ENCODE measurements at places on chromosomes 13 and 19. TPM values are rescaled to one million over a fixed set of nuclear protein-coding genes. Genes with fewer than 3 reads are reported as not detected.

The IL17D gene
- total RNA-seq, result 0.32 TPM

DNA sequence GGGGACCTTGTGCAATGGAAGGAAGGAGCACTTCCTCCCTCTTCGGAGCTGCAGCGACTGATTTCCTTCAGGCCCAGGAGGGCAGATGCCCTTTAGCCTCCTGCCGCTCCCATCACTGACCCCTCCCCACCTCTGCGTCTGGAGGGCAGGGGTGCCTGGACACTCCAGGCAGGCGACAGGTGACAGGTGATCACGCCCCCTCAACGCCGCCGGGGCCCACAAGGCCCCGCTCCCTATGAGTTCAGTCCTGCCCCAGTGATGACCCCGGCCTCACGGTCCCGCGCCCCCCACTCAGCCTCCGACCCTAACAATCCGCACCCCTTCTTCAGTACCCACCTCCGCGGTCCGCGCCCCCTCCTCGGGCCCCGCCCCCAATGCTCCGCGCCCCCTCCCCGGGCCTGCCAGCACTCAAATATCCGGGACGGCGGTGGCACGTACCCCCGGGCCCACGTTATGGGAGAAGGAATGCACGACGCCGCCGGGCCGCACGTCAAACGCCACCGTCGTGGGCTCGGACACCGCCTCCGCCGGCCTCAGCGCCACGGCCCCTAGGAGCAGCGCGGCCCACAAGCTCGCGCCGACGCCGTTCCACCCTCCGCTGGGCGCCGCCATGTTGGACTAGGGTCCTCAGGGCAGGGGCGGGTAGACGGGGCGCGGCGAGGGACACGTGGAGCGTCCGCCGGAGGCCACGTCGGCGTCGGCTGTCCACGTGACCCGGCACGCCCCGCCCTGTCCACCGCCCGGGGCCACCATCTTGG is at the start of gene MYDGF:
Gene MYDGF, minus strand, starts transcription at position 620 of the 758 bp plus-strand sequence. Its CDS starts 8 bp downstream, at position 612.
- peak within 1 kb of the TSS; percentile 65 for H3K4me3 ChIP-seq
- peak; percentile 93 for DNase-seq
- H3K4me1 ChIP-seq, result peaks cover 10% of the 10 kb centered on the region
- H3K27ac ChIP-seq, result peak within 1 kb of the TSS; percentile 81

DNA sequence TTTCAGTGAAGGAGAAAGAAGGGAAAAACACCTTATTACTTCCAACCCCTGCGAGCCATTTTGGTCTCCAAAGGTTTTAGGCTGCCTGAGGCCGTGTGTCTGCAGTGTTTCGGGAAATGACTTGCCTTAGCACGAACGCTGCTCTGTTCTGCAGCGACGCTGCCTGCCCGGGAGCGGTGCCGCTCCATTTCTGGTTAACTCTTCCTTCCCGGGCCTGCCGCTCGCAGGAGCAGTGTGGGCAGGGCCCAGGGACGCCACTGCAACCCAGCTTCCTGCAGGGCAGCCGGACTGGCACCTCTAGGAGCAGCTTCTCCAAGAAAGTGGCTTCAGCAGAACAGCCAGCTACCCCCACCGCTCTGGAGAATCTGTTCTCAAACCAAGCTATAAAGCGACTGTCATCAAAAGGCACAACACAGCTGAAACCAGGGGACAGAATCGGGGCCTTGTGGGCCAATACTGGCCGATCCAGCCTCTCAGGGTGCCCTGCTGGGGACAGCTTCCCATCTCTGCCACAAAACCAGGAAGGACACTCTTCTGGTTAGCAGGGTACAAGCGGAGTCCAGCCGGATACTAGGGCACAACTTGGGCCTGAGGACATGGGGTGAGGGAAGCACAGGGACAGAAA is 72.2 kb downstream of the KCTD15 start:
- H3K27me3 ChIP-seq, result no peaks in the 10 kb centered on the region
- H3K4me3 ChIP-seq, result no peak overlapping the region
- no peaks in the 10 kb centered on the region for H3K4me1 ChIP-seq
- no peak overlapping the region for H3K27ac ChIP-seq

- no peaks in the 10 kb centered on the region for H3K27me3 ChIP-seq
- no peaks in the 10 kb centered on the region for H3K4me1 ChIP-seq
- no peak overlapping the region for H3K4me3 ChIP-seq
- no peak overlapping the region for H3K27ac ChIP-seq
- DNase-seq, result no peak
These were observed 600.6 kb downstream of the SLITRK1 start for GRCh38 chr13:83281654-83282053.

DNA sequence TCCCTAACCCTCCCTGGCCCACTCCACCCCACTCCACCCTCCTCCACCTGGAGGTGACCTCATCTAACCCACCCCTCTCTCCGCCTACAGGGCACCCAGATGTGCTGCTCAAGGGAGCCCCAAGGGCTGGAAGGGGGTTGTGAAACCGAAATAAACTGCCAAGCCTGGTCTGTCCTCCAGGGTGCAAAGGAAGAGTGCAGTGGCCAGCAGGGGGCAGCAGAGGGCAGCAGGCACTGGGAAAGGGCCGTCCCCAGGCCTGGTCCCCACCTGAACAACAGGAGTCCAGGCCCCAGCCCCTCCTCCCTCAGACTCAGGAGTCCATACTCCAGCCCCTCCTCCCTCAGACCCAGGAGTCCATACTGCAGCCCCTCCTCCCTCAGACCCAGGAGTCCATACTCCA is 8.4 kb upstream of the BCAM start:
- no peaks in the 10 kb centered on the region for H3K36me3 ChIP-seq
- no peaks in the 10 kb centered on the region for H3K4me1 ChIP-seq
- no peaks in the 10 kb centered on the region for H3K27me3 ChIP-seq
- no peak overlapping the region for H3K27ac ChIP-seq
- H3K4me3 ChIP-seq, result no peak overlapping the region
- peak; percentile 71 for DNase-seq

DNA sequence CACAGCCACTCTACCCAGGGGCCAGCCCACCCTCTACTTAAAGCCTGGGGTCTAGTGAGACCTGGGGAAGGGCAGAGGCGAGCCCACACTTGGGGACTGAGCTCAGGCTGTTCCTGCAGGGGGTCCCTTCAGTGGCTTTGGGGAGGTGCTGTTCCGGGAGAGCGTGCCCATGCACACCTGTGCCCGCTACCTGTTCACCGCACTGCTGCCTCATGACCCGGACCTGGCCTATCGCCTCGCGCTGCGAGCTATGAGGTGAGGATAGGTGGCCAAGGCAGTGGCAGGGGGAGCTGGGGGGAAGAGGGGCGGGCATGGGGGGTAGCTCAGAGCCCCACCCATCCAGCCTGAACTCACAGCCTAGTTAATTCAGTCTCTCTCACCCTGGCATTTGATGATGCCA is 24.0 kb downstream of the ZSWIM4 start:
- peaks cover 10% of the 10 kb centered on the region for H3K36me3 ChIP-seq
- H3K27ac ChIP-seq, result no peak overlapping the region
- H3K27me3 ChIP-seq, result no peaks in the 10 kb centered on the region
- H3K4me1 ChIP-seq, result no peaks in the 10 kb centered on the region
- no peak overlapping the region for H3K4me3 ChIP-seq
- no peak for DNase-seq

- no peak for DNase-seq
- H3K27me3 ChIP-seq, result no peaks in the 10 kb centered on the region
- no peak overlapping the region for H3K4me3 ChIP-seq
- no peak overlapping the region for H3K27ac ChIP-seq
These were observed 31.7 kb upstream of the C1QTNF9B start for GRCh38 chr13:23928985-23929384.

The RLN3 gene
- not detected for total RNA-seq

GRCh38 chr19:10918359-10918758 is 10.1 kb downstream of the YIPF2 start:
- no peaks in the 10 kb centered on the region for H3K27me3 ChIP-seq
- H3K27ac ChIP-seq, result no peak overlapping the region
- no peaks in the 10 kb centered on the region for H3K4me1 ChIP-seq
- peaks cover 3% of the 10 kb centered on the region for H3K36me3 ChIP-seq
- no peak overlapping the region for H3K4me3 ChIP-seq

DNA sequence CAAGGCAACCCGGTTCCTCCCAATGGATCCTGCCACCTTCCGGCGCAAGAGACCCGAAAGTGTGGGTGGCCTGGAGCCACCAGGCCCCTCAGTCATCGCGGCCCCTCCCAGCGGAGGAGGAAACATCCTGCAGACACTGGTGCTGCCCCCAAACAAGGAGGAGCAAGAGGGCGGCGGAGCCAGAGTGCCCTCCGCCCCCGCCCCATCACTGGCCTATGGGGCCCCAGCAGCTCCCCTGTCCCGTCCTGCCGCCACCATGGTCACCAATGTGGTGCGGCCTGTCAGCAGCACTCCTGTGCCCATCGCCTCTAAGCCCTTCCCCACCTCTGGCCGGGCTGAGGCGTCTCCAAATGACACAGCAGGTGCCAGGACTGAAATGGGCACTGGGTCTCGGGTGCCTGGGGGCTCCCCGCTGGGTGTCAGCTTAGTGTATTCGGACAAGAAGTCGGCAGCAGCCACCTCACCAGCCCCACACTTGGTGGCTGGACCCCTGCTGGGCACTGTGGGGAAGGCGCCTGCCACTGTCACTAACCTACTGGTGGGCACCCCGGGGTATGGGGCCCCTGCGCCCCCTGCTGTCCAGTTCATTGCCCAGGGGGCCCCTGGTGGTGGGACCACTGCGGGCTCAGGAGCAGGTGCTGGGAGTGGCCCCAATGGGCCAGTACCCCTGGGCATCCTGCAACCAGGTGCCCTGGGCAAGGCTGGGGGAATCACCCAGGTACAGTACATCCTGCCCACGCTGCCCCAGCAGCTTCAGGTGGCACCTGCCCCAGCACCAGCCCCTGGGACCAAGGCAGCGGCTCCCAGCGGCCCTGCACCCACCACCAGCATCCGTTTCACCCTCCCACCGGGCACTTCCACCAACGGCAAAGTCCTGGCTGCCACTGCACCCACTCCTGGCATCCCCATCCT is 11.2 kb upstream of the PRR19 start:
- H3K27ac ChIP-seq, result no peak overlapping the region
- no peaks in the 10 kb centered on the region for H3K27me3 ChIP-seq
- DNase-seq, result peak; percentile 55
- H3K36me3 ChIP-seq, result peaks cover 15% of the 10 kb centered on the region
- H3K4me1 ChIP-seq, result peaks cover 4% of the 10 kb centered on the region

GRCh38 chr13:26048741-26049140 is 3.1 kb downstream of the SHISA2 start:
- no peak for DNase-seq
- no peaks in the 10 kb centered on the region for H3K36me3 ChIP-seq
- no peak overlapping the region for H3K4me3 ChIP-seq
- H3K4me1 ChIP-seq, result no peaks in the 10 kb centered on the region

The COL5A3 gene
- total RNA-seq, result 1.9 TPM

GRCh38 chr13:77360032-77360685 is 33.3 kb upstream of the MYCBP2 start:
- H3K4me3 ChIP-seq, result no peak overlapping the region
- H3K4me1 ChIP-seq, result no peaks in the 10 kb centered on the region
- H3K27me3 ChIP-seq, result no peaks in the 10 kb centered on the region
- DNase-seq, result no peak
- H3K36me3 ChIP-seq, result no peaks in the 10 kb centered on the region
- H3K27ac ChIP-seq, result no peak overlapping the region

- H3K4me3 ChIP-seq, result no peak overlapping the region
- no peaks in the 10 kb centered on the region for H3K36me3 ChIP-seq
- H3K27ac ChIP-seq, result no peak overlapping the region
- H3K27me3 ChIP-seq, result no peaks in the 10 kb centered on the region
- no peak for DNase-seq
These were observed 310.6 kb downstream of the LMO7 start for GRCh38 chr13:75946536-75947284.

The SERTM1 gene
- not detected for total RNA-seq

DNA sequence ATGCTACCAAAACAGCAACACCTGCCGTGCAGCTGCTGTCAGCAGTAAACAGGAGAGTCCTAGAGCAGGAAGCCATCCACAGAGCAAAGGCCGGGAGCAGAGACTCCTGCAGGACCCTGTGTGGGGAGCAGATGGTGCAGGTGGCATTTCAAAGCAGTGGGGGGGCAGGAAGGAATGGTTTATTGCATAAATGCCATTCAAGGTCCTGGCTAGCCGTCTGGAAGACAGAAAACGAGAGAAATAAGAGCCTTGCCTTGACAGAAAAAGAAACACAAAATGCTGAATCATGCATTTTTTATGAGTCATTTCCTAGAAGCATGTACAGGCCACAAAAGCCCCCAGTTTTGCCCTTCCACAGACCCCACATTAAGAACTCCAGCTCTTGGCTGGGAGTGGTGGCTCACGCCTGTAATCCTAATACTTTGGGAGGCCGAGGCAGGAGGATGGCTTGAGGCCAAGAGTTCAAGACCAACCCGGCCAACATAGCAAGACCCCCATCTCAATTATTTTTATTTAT is 5.4 kb downstream of the RSPH6A start:
- no peaks in the 10 kb centered on the region for H3K27me3 ChIP-seq
- H3K4me1 ChIP-seq, result no peaks in the 10 kb centered on the region
- H3K27ac ChIP-seq, result no peak overlapping the region
- H3K36me3 ChIP-seq, result no peaks in the 10 kb centered on the region

The PCDH20 gene
- not detected for total RNA-seq

The LYL1 gene
- total RNA-seq, result 7.8 TPM

All from naive thymus-derived CD4-positive, alpha-beta T cell (primary cell).